CD4-positive, alpha-beta T cell treated with Interleukin-6 at 100 ng/mL for 8 hours (primary cell): ENCODE measurements at places on chromosomes 7 and 10.

GRCh38 chr7:29105752-29106668, 40.3 kb downstream of the CPVL start:
- DNase-seq, result peak; percentile 14

GRCh38 chr7:94395141-94396036, 694 bp downstream of the COL1A2 start:
- DNase-seq, result no peak

- DNase-seq, result no peak
Measured at GRCh38 chr10:117441812-117442443, 66.7 kb upstream of the PDZD8 start.

DNA sequence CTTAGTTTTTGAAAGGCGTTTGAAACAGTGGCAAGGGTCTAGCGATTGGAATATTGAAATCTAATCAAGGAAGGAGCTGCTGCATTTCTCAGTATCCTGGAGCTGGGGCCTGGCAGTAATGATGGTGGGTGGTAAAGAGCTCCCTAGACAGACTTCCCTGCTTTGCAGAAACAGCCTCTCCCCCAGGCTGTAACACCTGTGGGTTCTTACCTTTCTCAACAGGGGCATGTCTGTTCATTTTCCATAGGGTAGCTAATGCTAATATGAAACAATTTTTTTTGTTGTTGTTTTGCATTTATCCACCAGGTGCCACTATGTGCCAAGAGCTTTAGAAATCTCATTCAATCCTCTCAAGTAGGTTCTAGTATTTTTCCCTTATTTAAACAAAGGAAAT, 345.5 kb downstream of the REEP3 start:
- DNase-seq, result no peak

GRCh38 chr10:79292891-79293746, 54.1 kb upstream of the PPIF start:
- peak; percentile 25 for DNase-seq

DNA sequence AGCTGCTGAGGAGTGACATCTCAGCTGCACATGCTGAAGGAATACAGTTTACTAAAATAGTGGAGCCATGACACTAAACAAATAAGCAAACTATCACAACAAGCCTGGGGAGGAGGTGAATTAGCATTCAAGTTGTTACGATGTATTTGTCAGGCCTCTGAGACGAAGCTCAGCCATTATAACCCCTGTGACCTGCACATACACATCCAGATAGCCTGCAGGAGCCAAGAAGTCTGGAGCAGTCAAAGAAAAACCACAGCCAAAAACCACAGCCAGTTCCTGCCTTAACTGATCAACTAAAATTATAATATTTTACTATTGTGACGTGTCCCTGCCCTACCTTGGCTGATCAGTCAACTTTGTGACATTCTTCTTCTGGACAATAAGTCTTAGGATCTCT, 68.6 kb downstream of the NSUN6 start:
- no peak for DNase-seq

GRCh38 chr10:22505911-22506685, 160.8 kb downstream of the SPAG6 start:
- DNase-seq, result peak; percentile 22

- peak; percentile 31 for DNase-seq
Measured at GRCh38 chr7:139776486-139777132, 1.2 kb downstream of the HIPK2 start.

DNA sequence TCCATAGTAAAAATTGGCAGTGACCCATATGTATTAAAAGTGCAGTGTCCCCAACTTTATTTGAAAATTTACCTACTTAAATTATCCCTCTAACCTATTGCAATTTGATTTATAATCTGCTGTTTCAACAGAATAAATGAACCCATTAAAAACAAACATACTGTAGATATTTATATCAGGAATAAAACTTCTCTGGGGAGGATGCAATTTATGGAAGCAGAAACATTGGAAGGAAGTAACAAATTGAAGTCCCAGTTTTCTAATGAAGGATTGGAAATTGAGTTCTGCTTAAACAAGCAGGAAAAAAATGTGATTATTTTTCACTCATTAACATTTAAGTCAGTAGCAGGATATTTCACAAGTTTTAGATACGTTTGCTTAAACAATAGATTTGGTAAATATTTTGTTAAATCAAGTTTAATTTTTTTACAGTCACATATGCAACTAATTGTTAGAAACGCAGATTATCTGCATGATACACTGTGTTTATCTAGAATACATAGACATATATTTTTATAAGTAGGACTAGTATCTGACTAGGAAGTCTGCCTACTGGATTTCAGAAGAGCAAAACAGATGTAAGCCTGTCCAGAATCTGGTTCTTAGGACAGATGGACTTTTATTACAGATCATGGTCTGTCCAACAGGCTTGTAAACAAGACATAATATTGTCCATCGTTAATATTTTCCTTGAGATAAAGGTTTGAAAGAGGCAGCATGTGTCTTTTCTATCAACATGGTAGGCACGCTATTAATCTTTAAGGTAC, 5.3 kb downstream of the AGMO start:
- DNase-seq, result no peak

DNA sequence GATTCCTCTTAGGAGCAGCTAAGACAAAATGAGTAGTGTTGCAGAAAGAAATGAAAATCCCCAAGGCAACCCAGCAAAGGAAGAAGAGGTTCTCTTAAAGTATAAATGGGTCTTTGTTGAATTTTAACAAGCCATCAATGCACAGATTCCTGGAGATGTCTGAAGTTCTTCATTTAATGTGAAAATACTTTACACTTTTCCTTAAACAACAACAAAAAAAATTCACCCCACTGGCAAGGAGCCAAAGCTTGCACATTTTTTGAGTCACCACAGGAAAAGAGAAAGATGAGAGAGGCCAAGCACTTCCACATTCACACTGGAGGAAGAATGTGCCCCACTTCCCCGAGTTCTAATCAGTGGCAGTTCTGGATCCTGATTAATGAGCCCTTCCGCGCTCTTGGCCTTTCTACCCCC, 286.4 kb upstream of the MEOX2 start:
- DNase-seq, result no peak

DNA sequence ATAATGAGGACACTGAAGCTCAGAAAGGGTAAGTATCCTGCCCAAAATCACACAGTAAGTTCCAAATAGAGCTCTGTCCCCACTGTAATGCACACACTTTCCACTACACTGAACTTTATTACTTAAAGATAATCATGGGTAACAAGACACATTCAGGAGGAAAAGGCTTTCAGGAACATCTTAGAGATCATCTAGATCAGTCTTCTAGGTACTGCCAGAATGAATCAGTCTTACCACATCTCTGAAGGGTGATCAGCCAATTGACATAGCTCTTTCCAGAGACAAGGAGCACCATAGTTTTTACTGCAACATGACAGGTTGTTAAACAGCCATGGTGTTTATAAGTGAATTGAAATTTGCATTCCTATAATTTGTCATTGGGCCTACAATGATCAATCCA, 5.4 kb upstream of the HERPUD2 start:
- no peak for DNase-seq

DNA sequence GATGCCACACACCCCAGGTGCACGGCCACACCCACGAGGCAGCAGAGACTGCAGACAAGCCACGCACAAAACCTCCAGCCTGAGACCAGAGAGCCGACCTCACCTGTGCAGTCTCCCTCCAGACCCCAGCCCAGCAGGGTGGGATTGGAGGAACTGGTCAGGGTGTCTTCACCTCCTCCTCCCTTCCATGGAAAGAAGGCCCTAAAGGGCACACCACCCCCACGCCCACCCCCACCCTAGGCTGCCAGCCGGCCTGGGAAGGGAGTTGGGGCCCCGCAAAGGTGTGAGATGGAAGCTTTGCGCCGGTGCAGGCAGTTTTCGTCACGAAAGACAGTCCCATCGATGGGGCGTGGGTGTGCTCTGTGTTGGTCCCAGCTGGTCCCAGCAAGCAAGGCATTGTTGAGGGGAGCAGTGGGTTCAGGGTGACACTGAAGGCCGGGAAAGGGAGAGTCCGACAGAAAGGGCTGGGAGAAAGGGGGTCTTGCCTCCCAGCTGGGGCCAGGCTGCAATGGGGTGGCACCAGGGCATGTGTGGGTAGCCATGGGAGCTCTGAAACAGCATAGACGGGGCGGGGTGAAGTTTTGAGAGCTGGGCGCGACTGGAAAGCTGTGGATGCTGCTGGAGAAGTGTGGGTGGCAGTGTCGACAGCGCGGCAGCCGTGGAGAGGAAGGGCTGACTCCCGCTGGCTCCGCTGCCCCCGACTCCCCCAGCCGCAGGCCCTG, 349.2 kb downstream of the GLRX3 start:
- DNase-seq, result no peak

GRCh38 chr10:1375346-1376170, 319.4 kb downstream of the WDR37 start:
- DNase-seq, result no peak

- DNase-seq, result no peak
Measured at GRCh38 chr7:82821037-82821436, 341.6 kb downstream of the PCLO start.

- DNase-seq, result no peak
Measured at GRCh38 chr10:111295788-111296187, 219.0 kb downstream of the ADRA2A start.

GRCh38 chr7:75638594-75639070, 100.1 kb downstream of the HIP1 start:
- no peak for DNase-seq

DNA sequence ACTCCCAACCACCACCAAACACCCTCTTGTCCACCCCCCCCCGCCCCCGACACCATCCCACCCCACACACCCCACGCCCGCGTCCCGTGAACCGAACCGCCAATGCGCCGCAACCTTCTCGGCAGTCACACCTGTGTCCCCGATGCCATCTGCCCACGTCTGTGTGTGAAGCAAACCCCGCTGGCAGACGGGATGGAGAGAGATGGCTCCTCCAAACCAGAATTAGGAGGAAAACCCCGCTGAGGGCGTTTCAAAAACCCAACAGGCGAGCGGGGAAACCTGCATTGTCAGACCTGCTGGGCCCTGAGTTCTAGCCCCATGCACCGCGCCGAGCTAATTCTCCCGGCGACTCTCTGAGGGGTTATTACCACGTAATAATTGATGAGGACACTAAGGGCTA, 28.6 kb upstream of the KCNK18 start:
- DNase-seq, result no peak

- DNase-seq, result no peak
Measured at GRCh38 chr7:49724071-49724470, 49.4 kb upstream of the VWC2 start.
